ENCODE measurements at places on chromosomes 11 and 22.
A peak's percentile ranks its signal among the peaks of the same experiment; 100 is the strongest.

DNA sequence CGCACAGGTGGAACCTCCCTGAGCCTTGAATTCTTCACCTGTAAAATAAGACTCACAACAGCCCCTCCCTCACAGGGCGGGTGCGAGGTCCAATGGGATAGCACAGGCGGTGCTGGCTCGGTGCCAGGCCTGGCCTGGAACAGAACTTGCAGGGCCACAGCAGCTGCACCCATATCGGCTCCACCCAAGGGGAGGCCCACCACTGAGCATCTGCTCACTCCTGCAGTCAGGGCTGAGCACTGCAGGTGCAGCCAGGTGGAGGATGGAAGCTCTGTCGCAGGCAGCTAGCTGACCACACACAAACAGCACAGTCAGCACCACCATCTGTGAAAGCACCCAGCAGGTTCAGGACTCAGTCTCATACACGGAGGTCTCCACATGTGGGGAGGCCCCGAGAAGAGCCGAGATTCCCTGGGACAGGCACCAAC is 19.6 kb downstream of the VPS37C start:
- no peak for DNase-seq

DNA sequence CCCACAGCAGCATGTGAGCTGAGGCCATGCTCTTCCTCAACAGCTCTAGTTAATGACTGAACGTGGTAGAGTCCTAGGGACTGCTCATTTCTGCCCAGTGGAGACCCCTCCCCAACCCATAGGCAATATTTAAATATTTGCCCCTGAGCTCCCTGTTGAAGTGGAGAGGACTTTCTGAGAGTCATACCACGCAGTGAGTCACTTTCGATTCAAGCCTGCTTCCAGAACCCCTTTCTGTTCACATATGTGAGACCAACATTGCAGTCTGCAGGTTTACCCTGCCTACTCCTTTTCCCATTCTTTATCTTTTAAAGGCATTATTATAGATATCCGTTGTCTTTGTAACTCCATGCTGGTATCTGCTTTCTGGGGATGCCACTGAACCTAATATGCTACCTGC is 946.3 kb downstream of the JRKL start:
- no peak for DNase-seq

DNA sequence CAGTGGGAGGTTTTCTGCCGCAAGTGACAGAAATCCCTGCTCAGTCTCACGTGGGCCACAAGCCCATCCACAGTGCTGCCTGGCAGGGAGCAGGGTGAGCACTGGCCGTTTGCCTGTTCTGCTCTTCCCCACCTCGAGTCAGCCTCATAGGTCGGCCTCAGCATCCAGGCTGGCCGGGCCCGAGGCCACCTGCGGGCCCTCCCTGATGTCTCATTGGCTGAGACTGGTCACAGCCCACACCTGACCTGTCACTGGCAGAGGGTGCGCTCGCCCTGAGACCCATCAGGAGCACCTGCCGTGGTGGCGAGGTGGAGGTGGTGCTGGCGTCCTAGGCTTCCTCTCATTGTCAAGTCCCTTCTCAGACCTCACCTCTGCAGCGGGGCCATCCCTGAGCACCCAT is 72.1 kb downstream of the ELFN2 start:
- no peak for DNase-seq

DNA sequence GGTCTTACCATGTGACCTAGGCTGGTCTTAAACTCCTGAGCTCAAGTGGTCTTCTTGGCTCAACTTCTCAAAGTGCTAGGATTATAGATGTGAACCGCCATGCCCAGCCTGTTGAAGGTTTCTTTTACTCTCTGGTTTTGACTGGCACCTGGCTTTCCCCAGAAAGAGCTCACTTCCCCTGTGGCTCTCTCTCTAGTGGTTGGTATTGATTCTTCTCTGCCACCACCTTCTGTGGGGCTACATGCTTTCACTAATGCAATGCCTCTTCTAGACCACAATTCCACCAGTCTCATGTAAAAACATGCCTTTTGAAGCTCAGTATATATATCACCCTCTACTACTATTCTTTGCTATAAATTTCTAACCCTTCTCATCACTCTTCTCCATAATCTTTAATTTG is 67.2 kb downstream of the CCDC83 start:
- no peak for DNase-seq

DNA sequence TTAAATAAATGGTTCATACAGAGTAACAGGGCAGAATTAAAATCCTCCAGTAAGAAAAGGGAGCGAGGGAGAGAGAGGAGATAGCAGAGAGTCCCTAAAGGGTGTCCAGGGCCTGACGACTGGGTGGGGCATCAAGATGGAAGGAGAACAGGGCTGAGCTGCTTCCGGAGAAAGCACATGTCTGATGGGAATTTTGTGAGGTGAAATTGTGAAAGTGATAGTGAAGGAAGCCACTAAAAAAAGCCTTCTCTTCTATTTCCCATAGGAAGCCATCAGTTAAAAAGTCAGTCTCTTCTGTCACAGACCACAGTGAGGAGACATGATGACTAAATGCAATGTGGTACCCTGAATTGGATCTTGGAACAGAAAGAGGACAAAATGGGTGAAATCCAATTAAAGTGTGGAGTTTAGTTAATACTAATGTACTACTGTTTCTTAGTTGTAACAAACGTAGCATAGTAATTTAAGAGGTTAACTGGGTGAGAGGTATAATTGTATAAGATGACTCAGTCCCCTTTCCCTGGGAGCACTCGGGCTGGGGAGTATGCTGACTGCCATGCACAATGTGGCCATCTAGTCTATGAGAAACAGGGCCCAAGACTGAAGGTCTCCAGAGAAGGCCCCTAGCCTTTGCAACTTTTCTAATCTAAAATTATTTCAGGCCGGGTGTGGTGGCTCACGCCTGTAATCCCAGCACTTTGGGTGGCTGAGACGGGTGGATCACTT is 29.5 kb upstream of the FCHSD2 start:
- no peak for DNase-seq

DNA sequence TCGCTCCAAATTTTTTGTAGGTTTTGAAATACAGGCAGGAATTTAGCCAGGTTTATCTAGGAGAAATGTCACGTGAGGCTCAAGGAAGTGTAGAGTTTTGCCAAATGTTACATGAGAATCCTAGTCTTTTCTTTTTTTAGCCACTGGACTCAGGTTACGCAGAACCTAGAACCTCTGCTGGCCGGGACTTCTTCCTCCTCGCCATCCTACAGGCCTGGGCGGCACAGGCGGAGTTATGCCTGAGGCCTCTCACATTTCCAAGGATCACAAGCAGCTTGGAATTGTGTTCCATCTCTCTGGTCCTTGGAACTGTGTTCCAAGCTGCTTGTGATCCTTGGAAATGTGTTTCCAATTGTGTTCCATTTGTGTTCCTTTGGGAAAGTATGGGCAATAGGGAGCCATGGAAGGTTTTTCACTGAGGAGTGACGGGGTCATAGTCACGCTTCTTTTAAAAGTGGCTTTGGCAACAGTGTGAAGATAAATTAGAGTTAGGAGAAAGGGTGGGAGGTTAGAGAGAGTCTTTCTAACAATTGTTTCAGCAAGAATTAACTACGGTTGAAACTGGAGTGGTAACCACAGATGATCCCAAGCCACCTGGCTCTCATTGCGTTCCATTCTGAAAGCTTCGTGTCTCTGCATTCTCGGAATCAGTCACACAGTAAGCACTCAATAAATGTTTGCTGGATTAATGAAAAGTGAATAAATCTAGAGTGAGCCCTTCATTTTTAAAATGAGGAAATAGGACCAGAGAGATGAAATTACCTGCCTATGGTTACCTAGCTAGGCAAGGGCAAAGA is 12.5 kb upstream of the POU2AF1 start:
- no peak for DNase-seq

GRCh38 chr11:122101625-122102291 is 14.3 kb downstream of the BLID start:
- peak; percentile 98 for DNase-seq

- no peak for DNase-seq
Measured at GRCh38 chr11:792873-793272, 3.0 kb upstream of the CEND1 start.

DNA sequence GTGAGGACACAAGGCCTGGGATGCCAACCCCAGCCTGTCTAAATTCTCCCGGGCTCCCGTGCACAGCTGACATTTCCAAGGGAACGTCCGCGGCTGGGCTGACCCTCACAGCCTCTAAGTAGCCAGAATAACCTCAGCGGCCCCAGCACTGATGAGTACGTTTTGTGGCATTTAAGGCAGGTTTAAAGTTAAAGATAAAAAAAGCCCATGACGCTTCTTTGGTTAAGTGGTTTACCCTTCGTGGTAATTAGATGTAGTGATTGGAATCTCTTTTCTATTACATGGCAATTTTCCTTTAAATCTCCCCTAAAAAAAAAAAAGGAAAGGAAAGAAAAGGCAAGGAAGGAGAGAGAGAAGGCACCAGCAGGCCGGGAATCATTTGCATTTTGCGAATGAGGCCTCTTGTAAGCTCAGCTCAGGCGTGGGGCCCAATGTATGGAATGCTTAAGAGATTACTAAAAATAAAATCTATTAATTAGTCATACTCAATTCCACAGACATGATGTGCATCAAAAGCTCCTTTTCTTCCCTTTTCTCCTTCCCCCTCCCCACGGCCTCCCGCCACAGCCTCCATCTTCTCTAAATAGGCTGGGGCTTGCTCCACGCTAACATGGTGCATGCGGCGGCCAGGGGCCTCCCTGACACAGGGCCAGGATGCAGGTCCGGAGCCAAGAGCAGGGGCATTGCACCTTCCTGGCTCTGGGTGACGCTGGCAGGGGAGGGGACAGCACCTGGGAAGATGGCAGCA is 44.1 kb downstream of the MACROD1 start:
- DNase-seq, result peak; percentile 71

DNA sequence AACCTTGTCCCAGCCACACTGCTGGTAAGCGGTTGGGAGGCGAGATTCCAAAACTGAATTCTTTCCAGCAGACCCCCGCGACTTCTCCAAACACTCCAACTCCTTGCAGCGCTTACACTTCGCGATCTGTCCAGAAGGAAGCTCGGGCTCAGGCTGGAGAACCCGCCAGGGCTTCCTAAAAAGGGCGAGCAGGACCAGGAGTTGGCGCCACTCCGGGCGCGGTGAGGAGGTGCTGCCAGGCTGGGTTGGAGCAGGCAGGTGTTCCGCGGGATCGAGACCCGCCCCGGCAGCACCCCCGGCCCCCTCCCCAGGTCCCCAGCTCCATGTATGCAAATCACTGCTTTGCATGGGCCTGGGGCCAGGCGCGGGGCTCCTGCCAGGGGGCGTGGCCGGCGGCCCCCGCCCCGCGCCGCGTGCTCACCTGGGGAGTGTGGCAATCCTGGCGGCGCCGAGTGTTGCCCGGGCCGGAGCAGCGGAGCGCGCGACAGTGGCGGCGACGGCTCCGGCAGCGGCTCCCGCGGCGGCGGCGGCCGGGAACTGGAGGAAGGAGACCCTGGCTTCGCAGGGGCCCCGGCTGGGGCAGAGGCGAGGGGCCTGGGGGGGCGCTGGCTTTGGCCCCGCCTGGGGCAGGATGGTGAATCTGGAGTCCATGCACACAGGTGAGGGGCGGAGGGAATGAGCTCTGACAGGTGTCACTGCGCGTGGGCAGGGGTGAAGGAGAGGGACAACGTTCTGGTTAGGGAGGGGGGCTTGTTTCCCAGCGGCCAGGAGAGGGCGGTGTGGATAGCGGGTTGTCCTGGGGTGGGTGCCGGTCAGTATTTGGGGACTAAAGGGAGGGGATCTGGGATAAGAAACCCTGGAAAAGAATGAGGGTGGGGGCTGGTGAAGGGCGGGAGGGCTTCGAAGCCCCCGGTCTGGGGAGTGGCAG is at the start of gene POU2F3:
POU2F3 (plus strand) TSS at position 428 of the 928 bp plus-strand sequence; CDS start at position 632, 204 bp downstream.
- DNase-seq, result no peak

- no peak for DNase-seq
Measured at GRCh38 chr11:118771547-118772288, 19.2 kb downstream of the DDX6 start.

DNA sequence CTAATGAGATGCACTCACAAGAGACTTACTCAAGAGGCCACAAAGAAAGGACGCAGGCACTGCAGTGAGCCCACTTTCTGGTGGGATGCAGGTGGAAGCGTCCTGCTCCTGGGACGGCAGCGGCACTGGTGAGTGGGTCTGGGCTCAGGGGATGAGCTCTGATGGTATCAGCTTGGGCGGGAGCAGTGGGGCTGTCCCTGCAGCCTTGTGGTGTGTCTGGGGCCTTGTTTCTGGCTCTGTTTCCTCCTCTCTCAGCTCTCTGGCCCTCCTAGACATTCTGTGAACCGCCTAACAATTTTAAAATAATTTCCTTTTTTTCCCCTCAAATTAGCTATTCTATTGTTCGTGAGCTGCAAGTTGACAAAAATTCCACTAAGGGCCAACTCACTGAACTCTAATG is 8.8 kb upstream of the ST14 start:
- no peak for DNase-seq

DNA sequence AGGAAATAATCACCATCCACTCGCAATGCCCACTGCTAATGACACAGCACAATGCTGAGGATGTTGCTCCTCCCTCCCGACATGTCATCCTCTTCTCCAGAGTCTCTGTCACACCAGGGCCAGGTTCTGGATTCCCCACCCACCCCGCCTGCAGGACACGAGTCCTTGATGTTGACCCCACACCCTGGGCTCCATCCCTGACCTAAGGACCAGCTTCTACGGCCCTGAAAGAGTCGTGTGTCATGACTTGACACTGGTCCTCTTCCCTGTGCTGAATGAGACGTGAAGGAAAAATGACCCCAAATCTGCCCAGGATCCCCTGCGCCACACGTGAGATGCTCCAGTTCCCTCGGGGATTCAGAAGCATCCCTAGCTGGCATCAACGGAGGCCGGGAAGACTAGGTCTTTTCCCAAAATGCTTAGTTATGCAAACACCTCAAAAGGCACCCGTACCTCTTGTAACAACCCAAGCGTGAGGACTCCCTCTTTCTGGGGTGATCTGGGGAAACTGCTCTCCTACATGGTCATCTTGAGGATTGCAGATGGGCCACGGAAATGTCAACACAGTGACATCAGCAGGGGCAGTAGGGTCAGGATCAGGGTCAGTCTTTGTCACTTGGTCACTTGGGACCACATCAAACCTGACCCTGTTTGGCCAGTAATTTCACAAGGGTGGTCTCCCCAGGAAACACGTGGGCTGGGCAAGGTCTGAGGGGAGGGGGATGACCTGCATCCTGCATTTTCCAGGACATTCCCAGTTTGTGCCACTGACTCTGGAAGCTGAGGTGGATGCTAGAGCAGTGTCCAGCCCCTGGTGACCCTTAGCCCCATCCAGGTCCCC is 42.0 kb downstream of the IGLL5 start:
- DNase-seq, result no peak
